H7 (cell line): ENCODE measurements at places on chromosomes 7 and 10.

GRCh38 chr10:69968830-69969229 is 83.8 kb upstream of the MACROH2A2 start:
- no peak for DNase-seq

GRCh38 chr10:17779784-17780183 is 27.8 kb downstream of the TMEM236 start:
- no peak for DNase-seq

GRCh38 chr10:22226599-22226998 is 8.8 kb upstream of the EBLN1 start:
- DNase-seq = no peak

GRCh38 chr10:63986536-63986935 is 465.3 kb downstream of the REEP3 start:
- DNase-seq = no peak

- DNase-seq = no peak
Observed at GRCh38 chr7:42145539-42145938, 91.5 kb downstream of the GLI3 start.

DNA sequence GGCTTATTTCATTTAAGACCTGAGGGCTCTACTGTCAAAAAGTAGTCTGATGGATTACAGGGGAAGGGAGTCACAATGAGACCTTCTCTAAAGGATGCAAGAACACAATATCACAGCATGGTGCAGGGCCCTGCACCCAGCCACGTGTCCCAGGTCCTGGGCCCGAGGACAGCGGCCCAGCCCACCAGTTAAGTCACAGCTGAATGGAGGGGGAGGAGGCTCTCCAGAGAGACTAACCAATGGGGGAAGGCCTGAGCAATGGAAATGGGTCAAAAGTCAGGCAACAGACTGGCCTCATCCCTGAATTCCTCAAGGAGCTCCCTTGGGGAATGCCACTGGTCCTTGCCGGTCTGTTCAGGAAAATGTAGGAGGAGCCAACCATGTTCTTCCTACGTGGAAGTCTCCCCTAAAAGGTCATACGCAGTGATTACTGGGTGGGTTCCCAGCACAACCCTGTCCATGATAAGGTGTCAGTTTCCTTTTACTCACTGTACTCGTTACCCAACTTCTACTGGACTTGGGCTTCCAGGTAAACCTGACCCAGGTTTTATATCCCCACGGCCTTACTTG is 28.3 kb downstream of the CCDC3 start:
- peak; percentile 49 for DNase-seq
